ENCODE measurements at places on chromosomes 16 and 17.

GRCh38 chr16:4316864-4317531 lies 1.1 kb downstream of the GLIS2 start:
- DNase-seq = no peak

DNA sequence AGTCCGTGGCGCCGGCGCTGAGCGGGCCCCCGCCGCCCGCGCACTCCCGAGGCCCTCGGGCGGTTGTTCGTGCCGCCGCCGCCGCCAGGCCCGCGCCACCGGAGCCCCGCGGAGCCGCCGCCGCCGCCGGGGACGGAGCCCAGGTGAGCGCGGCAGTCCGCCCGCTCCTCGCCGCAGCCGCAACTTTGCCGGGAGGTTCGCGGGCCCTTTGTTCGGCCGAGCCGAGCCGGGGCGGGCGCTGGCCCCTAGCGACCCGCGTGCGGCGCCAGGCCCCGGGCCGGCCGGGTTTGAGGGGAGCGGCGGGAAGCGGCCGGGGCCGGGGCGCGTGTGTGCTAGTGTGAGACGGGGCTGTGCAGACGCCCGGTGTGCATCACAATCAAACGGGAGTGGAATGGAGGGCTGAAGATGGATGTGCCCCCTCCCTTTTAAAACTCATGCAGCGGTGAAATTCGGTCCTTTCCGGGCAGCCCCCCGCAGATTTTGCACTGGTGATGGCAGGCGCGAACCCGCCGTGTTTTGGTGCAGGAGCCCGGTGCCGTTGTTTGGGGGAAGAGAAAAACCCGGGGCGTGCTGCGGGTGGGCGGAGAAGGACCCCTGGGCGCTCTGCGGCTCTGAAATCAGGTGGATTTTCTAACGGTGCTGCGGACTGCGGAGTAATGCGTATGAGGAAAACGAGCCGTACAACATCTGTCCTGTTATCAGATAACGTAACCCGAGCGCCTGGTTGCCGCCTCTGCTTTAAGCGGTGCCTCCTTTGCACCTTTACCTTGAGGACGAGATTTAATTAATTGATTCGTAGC lies 823 bp downstream of the TNRC6C start:
- peak; percentile 39 for DNase-seq

- no peak for DNase-seq
These were observed 108.6 kb downstream of the CCT6B start for GRCh38 chr17:34852614-34853013.

- no peak for DNase-seq
These were observed 2402.8 kb downstream of the TP53TG3F start for GRCh38 chr16:35862242-35862641.
